ENCODE measurements at places on chromosomes 3 and 15.
A peak's percentile ranks its signal among the peaks of the same experiment; 100 is the strongest.

DNA sequence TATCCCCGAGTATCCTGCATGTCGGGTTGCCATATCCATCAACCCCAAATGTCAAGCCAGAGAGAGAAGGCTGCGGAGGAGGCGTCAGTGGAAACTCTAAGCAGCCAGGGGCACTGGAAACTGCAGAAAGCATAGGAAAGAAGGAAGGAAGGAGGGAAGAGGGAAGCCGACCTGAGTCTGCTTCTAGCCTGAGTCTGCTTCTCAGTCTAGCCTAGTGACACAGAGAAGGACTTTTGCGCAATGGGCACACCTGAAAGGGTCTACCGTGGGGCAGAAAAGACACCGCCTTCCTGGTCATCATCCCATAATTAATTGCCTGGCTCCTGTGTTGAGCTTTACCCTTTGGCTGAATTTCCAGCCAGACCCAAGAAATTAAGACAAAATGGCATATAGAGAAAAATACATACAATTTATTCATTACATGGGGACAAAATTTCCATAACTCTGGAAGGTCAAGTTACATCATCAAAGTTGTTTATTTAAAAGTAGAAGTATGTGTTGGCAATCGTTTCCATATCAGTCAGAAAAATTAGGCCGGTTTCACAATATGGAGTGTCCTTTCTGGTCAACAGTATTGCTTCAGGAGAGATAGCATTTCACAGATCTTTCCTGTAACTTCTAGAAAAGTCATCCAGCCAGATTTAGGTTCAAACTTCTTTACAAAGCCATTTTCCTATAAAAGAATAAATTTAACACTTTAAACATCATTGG, 10.3 kb downstream of the BCL2A1 start:
- DNase-seq = peak; percentile 72

DNA sequence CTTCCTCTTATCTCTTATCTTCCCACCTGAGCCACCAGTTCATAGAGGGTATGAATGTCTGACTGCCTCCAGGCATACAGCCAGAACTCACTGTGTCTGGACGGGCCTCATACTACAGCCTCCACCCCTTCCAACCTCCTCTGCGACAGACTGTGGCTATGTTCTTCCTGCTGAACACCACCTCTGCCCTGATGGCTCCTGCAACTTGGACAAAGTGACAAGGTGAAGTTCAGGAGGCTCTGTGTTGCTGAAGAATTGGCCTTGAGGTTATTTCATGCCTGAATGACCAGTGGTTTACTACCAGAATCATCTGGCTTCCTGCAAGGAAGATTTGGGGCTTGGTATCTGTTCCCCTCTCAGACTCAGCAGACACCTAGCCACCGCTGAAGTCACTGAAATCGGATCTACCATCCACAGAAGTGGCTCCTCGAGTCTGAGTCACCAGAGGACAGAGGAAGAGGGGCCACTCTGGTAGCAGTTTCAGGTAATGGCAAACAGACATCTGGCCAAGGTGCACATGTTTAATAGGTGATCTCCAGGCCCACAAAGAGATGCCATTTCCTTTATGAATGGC, 14.2 kb upstream of the ULK3 start:
- no peak for DNase-seq

DNA sequence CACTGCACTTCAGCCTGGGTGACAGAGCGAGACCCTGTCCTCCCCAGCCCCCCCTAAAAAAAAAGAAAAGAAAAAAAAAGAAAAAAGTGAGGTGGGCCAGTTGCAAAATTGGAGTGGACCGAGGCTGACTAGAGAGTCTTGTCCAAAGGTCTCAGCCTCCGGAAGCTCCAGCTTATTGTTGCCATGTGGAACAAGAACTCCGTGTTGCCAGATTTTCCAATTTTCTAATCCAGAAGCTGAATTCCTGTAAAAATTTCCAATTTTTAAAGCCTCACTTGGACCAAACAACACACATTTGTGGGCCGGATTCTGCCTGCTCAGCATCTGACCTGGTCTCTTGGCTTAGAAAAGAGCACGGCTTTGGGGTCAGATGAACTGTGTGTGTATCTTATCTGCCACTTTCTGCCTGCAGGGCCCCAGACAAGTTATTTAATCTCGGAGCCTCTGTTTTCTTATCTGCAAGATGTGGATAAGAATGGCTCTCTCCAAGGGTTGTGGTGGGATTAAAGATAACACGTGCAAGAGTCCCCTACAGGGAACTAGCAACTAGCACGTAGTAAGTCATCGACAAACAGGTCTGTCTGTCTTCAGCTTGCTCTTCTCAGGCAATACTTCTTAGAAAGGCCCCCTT, 73.7 kb upstream of the TLE3 start:
- no peak for DNase-seq

- DNase-seq = no peak
Observed at GRCh38 chr3:192042116-192042515, 581.2 kb downstream of the PYDC2 start.

GRCh38 chr3:11924518-11924917, 77.8 kb upstream of the TAMM41 start:
- DNase-seq = no peak

DNA sequence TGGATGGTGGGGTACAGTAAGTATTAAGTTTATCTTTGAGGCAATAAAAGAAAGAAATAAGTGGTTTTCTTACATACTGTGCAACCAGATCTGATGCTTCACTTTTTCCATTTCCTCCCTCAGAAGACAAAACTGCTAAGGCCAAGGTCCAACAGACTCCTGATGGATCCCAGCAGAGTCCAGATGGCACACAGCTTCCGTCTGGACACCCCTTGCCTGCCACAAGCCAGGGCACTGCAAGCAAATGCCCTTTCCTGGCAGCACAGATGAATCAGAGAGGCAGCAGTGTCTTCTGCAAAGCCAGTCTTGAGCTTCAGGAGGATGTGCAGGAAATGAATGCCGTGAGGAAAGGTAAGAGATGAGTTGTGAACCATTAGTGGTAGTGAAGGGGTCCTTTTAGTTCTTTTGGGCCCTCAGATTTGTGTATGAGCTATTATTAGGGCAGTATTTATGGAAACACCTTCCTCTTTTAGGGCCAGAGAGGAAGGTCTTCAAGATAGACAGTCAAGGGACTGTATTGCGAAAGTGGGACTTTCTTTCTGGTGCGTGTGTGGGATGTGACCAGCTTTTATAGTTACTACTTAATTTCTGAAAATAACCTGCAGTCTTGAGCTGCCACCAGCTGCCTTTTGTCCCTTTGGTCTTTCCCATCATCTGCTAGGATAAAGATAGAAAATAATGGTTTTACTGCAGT, 4.6 kb downstream of the ALAS1 start:
- peak; percentile 88 for DNase-seq

Data from inflammatory macrophage treated with lipopolysaccharide for 1 hour (primary cell).